ENCODE measurements at places on chromosomes 16 and 17.

GRCh38 chr17:80924807-80925610 is 66.6 kb upstream of the CHMP6 start:
- DNase-seq = no peak

DNA sequence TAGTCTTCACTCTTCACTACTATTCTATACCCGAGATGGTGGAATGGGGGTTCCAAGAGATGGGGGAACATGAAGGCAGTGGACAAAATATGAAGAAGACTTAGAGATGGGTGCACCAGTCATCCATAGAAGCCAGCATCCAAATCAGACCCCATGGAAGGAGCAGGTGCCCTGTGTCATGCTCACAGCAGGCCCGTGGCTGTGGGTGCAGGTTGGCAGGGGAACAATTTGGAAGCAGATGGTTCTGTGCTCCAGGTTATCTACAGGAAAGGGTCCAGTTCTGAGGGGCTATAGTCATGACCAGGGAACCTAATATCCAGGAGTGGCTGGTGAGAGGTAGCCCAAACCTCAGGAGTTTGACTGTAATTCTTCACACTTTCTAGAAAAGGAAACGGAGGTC is 9.6 kb upstream of the LPCAT2 start:
- no peak for DNase-seq

GRCh38 chr17:50151937-50152547 is 1.6 kb upstream of the PPP1R9B start:
- DNase-seq = peak; percentile 53

DNA sequence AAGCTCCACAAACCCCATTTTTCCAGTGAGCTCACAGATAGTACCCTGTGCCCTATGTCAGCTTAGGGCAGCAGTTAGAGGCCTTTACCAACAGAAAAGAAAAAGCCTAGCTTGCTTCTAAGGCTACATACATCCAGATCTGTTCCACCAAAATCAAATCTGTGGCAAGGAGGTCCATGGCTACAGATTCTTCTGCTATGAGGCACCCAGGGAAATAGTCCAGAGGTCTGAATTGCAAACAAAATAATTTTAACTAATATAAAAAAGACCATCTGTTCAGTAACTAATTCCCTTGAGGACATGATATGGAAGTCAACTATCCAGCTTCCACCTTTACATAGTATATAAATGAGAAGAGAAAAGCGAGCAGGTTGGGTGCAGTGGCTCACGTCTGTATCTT is 129.3 kb downstream of the PARN start:
- no peak for DNase-seq

DNA sequence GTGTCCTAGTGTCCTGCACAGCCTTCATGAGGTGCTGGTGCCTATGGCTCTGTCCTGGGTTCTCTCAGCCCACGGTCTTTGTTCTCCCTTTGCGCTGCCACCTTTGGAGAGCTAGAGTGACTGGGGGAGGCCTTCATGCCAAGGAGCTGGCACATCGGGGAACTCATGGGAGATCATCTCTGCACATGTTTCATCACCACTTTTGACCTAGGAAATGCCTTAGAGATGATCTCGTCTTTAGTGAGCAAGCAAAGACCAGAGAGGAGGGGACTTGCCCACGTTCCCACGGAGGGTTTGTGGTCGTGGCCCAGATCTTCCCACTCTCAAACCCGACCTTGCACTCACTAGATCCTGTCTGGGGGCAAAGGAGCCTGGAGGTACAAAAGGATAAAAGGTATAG is 23.5 kb downstream of the TBX4 start:
- no peak for DNase-seq

DNA sequence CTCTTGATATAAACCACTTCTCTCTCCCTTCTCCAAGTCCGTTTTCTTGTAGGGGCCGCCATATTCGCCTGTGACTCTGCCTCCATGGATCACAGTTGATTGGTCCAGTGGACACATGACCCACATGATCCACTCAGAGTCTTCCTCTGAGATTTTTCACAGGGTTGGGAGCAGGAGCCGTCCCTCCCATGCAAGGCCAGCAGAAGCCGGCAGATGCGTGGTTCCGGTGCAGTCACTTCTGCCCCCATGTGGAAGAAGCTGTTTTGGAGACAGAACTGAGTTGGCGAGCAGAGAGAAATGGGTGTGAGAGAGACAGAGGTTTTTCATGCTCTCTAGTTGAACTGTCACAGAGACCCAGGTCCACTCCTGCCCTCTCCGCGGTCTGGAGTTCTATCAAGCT is 83.3 kb downstream of the C16orf95 start:
- no peak for DNase-seq

GRCh38 chr16:72168365-72168764 is 3.6 kb downstream of the PMFBP1 start:
- no peak for DNase-seq

- no peak for DNase-seq
These were observed 150.0 kb downstream of the VPS53 start for GRCh38 chr17:564526-565065.

DNA sequence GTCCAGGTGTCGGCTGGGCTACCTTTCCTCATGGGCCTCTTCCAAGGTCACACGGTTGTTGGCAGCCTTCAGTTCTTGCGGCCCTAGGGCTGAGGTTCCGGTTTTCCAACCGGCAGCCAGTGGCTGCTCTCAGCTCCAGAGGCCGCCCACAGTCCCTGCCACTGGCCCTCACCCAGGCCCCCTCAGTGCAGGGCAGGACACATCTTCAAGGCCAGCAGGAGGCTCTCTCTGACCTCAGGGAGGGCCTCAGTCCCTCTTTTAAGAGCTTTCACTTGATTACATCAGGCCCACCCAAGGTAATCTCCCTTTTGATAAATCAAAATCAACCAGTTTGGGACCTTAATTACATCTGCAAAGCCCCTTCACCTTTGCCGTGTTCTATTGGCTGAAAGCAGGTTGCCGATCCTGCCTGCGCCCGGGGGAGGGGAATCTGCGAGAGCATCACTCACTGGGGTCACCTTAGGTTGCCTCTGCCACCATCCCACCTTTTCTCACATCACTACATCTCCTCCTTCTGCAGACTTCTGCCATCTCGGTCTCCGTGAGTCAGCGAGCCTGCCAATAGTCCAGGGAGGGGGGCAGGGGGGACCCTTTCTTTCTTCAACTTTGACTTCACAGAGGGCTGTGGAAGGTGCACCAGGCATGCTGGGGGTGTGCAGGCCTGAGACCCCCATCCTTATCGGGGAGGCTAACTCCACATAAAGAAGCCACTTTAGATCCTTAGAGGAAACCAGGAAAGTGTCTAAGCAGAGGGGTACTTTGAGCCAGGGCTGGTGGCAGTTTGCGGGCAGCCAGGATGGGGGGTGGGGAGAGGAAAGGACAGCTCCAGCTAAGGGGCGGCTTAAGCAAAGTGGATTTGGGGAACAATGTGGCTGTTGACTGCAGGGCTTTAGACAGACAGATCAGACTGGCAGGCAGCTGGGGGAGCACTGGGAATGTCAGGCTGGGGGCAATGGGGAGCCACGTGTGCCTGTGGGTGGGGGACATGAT is 28.8 kb upstream of the NXPH3 start:
- no peak for DNase-seq

DNA sequence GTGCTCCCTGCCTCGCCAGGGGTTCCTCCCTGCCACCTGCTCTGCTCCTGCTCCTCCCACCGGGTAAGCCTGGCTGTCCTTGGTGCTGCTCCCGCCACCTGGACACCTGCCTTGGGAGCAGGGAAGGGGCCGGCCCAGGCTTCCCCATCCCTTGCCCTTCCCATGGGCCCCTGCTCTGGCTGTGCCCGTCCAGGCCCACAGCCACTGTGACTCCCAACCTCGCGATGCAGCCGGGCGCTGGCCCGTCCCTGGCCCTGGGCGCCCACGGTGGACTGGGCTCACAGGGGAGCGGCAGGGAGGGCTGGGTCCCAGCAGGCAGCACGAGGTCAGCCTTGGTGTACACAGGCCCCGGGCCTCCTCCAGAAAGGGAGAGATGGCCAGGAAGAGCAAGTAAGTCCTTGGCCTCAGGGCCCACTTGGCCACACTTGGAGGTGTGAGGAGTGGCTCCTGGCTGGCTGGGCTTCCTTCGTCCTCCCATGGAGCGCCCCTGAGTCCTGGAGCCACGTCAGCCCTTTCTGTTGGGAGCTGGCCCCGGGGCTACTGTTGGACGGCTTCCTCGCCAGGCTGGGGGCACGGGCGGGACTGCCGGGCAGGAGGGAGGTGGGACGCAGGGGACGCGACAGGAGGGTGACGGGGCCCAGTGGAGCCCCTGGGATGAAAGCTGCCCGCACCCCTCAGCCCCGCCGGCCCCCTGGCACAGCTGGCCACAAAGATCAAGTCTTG is 15.3 kb downstream of the ENGASE start:
- DNase-seq = no peak
